ENCODE measurements at places on chromosomes 7 and 10.
A peak's percentile ranks its signal among the peaks of the same experiment; 100 is the strongest.

GRCh38 chr7:114317450-114318098 lies 97.0 kb upstream of the FOXP2 start:
- no peak for DNase-seq

DNA sequence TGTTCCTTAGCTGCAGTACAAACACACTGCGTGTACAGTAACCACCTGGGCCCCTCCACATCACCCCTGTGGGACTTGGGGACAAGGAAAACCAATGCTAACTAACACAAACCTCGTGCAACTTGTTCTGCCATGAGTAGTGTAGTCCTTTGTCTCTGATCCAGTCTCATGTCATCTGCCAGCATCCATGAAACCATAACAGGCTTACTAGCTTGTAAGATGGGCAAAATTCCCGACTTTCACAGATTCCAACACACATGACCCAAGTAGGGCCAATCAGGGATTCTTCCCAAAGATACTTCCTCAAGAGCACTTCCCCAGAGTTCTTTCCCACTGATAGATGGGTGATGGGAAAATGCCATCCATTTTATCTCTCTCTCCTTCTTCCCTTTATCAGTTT lies 41.1 kb upstream of the GARS1 start:
- no peak for DNase-seq

DNA sequence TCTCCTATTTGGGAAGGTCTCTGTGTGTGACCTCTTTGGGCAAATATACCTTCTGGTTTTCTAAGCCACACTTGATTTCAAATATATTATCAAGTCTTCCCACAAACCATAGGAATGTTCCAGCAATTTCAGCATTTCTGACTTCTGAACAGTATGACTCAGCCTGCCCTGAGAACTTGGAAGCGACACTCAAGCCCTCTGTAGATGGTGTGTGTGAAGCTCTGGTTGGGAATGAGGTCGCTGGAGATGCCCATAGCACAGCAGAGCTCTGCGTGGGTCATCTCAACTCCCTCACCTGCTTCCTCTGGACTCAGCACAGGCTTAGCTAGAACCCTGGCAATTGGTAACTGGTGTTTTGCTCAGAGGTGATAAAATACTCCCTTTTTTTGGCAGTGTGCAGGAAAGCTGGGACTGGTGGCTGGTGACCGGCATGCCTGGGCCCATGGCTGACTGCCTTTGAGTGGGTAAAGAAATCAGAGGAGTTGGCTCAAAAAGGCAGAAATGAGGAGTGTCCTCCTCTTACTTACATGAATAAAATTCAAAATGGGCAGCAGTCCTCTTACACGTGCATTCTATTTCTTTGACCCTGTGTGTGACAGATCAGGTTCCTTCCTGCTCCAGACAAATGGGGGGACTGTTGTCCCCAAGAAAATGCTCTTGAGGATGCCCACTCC lies 87.5 kb upstream of the NRP1 start:
- no peak for DNase-seq

DNA sequence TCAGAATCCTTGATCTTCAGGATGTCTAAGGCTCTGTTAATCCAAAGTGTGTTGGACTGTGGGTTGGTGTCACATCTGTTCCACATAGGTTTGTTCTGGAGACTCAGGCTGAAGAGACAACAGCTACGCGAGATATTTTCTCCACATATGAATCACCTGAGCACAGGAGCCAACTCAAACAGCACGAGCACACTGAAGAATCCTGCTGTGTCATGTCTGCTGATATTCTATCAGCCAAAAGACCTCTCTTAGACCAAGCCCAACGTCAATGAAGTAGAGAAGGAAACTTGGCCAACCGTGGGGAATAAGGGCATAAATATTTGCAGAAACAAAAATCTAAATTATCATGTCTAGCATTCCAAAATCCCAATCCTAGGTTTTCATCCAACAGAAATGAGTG lies 2.7 kb upstream of the TASOR2 start:
- no peak for DNase-seq

GRCh38 chr10:17263580-17263979 lies 35.5 kb downstream of the VIM start:
- DNase-seq = no peak

DNA sequence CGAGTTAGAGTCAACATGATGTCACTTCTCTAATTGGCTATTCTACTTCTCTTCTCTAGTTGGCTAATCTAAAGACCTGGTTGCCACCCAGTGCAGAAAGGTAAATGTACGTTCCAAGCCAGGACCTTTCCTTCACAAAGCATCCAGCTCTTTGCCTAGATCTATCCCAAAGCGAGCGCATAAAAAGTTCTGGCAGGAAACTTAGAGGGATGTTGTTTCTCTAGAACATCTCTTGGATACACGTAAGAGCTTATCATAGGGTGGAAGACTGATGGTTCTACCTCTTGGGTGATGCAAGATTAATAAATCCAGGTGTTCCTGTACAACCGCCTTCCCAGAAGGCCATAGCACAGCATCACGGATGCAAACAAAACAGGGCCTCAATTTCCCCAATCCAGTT lies at the start of gene TAS2R38:
Gene TAS2R38, minus strand, starts transcription at position 101 of the 400 bp plus-strand sequence. Its CDS starts 84 bp downstream, at position 17.
- DNase-seq = no peak

DNA sequence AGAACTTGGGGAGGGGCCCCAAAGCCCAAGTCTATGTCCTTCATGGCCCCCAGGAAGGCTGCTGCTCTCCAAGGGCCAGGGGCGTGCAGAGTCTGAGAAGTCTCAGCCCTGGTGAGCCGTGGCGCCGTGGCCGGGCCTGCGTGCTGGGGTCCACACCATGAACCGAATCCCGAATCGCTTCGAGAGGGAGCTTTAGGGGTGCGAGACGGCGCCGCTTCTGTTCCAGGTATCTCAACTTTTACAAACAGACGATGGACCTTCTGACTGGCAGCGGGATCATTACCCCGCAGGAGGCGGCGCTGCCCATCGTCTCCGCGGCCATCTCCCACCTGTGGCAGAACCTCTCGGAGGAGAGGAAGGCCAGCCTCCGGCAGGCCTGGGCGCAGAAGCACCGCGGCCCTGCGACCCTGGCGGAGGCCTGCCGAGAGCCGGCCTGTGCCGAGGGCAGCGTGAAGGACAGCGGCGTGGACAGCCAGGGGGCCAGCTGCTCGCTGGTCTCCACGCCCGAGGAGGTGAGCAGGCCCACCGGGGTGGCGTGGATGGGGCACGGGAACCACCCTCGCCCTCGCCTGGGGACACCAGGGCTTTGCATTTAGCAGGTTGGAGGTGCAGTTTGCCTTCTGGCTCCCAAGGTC lies 12.7 kb downstream of the STRA8 start:
- no peak for DNase-seq

GRCh38 chr10:100744987-100745881 lies at the start of gene PAX2:
Gene PAX2, plus strand, starts transcription at chr10:100745582. Its CDS starts 679 bp downstream, at chr10:100746261.
- DNase-seq = no peak

DNA sequence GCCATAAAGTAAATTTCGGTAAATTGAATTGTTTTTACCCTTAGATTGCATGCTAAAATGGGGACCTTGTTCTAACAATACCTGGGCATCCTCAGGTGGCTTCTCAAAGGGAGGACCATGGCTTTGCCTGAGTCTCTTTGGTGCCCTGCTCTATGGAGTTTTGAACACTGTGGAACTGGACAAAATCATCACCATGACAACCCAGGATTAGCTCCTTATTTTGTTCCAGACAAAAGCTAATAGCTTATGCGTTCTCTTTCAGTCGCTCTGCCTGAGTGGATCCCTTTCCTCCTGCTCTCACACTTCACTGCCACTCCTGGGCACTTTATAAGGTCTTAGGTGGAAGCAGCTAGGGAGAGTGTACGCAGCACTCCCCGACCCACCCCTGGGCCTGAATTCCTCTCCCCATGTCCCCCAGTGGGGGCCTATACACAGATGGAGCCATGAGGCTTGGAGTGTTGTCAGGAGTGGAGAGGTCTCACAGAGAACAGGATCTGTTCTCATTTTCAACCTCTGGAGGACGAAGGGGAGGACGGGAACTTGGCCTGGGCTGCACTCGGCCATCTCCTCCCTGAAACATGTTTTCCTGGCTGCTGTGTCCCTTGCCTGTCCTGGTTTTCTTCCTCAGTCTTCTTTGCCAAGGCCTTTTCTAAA lies 19.0 kb downstream of the ADCYAP1R1 start:
- DNase-seq = no peak

- DNase-seq = no peak
These were observed 41.8 kb downstream of the CAV1 start for GRCh38 chr7:116566666-116567065.

GRCh38 chr7:77833136-77833535 lies 34.6 kb downstream of the PHTF2 start:
- DNase-seq = no peak

DNA sequence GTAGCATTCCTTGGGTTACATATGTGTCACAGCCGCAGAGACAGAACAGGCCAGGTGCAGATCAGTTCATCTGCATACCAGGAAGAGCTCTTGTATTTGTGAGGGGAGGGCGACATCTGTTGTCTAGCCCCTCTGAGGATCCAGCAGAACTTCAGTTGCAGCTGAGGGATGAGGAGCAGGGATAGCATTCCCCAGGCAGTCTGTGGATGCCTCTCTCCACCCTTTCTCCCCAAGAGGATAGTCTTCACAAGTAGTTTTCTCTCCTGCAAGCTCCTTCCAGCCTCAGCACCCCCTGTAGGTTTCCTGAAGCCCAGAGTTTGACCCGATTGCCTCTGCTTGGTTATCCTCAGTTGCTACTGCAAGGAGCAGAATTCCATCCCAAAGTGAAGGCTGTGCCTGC lies 2.6 kb downstream of the SCD start:
- DNase-seq = no peak

GRCh38 chr7:92904244-92905131 lies 68.1 kb upstream of the CDK6 start:
- DNase-seq = peak; percentile 91

GRCh38 chr7:67462781-67463191 lies 466.2 kb downstream of the TYW1 start:
- no peak for DNase-seq

DNA sequence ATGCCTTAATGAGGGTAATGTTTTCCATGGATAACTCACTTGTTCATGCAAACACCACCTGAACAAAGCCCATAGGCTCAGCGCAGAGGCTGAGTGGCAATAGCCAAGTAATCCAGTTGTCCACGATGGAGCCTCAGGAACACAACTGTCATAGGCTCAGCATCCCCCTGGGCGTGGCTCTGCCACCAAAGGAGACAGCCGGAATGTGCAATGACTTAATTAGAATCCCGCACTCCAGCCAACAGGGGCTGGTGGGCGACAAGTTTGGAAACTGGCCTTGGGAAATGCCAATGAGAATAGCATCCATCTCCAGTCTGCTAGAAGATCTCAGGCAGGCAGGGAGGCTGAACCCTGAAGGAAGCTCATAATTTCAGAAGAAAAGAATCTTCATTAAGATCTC lies 411.7 kb upstream of the NRP1 start:
- no peak for DNase-seq

- DNase-seq = peak; percentile 77
These were observed 52.8 kb downstream of the HHEX start for GRCh38 chr10:92742331-92743228.

DNA sequence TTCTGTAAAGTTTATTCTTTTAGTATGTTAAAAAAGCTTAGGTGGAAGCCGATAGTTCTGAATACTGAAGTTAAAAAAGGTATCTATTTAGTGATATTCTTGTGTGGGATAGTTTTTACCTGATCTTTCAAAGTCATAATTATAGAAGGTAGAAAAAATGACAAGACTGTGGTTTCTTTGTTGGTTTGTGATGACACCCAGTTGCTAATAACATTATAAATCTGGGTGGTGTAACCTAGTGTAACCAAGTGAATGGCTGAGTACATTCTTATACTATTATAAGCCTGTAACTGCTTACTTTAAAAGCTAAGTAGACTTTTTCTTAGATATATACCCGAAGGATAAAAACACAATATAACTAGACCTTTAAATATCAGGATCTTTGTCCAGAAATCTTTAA lies 2.3 kb downstream of the CDK13 start:
- DNase-seq = no peak

DNA sequence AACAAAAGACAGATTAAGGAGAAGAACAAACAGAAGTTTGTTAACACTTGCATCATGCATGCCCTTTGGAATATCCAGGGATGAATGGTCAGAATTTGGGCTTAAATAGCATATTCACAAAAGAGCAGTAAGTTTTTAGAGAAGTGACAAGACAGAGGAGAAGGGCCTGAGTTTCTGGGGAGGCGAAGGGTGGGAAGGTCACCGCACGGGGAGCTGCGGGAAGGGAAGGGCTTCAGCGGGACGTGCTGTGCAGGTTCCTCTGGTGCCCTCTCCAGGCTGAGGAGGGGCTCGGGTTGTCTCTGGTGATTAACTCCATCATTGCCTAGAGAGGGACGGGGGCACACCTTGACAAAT lies 10.4 kb upstream of the ZNF22 start:
- DNase-seq = no peak

- no peak for DNase-seq
These were observed 59.6 kb upstream of the FAM204A start for GRCh38 chr10:118401708-118402193.

DNA sequence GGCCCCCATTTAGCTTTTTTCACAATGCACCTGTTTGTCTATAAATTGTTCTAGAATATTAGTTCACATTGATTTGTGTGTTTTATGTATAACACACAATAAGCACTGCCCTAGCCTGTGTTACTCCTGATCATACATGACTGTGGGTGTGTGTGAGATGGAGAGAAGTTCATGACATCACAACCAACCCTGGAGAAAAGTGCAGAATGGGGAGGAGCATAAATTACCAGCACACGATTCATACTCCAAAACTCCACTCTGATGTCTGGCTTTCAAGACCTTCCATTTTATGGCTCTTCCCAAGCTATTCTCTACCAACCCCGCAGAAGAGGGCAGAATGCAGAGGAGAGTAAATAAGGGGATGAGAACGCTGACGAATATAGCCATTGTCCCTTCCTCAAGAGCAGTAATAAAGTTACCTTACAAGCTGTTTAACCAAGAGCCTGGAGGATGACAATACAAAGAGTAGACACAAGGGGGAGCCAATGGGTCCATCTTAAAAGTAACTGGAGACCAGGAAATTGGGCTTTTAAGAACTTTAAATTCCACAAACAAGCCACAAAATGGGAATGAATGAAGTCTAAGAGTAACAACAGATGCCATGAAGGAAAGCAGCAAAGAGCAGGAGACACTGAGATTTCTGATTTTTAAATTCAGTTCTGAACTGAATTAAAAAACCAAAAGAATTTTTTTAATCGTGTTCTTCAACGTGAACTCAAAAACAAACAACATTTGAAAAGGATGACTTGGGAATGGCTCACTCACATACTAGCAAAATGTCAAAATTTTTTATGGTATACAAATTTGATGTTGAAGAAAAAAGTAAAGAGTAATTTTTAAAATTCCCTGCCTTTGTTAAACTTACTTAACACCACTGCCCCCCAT lies 159.6 kb downstream of the PARD3 start:
- peak; percentile 15 for DNase-seq
